ENCODE measurements at places on chromosomes 2 and 18.
A peak's percentile ranks its signal among the peaks of the same experiment; 100 is the strongest.

GRCh38 chr2:19026261-19026660 lies 332.2 kb downstream of the OSR1 start:
- no peak for DNase-seq

DNA sequence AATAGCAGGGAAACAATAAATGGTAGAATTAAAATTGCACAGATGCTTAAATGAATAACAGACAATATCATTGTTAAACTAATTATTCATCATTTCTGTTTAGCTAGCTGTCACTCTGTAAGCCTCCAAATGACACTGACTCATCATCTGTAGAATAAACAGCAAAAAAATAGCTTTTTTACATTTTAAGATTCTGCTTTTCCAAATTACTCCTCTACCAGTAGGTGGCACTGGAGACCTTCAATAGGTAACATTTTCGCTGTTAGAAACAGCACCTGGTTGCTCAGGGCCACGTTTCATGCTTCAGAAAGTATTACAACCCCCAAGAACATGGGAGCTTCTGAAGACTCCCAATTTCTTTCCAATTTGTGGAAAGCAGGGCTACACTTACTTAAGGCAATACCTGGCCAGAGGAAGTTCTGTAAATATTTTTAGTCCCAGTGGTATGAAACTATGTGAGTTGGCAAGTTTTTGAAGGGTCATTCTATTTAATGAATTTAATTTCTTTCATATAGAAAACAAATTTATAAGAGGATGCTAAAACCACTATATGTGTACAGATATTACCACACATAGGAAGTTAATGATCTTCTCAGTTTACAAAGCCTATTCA lies 45.4 kb downstream of the TTN start:
- no peak for DNase-seq

- no peak for DNase-seq
These were observed 37.7 kb downstream of the BCL11A start for GRCh38 chr2:60515721-60516226.

DNA sequence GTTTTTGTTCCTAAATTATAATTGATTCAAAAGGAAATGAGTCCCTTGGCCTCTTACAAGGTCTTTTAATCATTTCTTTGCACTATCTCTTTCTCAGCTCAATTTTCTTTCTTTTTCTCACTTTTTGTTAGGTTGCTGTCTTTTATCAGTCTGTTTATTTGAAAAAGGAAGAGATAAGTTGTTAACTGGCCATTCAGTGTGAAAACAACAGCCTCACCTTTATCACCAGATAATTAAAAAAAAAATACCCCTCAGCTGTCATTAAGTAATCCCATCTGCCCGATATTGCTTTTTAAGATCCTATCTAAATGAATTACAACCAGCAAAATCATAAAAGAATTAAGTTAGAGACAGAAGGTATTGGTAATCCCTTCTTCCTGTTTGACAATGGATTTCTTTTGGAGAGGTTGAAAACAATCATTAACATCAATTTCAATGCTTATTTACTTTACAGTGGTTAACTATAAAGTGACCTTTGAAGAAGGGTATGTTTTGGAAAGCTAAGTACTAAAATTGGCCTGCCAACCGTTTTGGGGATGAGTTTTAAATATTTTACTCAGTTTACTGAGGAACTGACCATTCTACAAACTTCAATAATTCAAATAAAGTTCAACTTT lies 104.9 kb downstream of the TGIF1 start:
- DNase-seq: no peak

GRCh38 chr18:48889115-48889941 lies 61.4 kb downstream of the SMAD7 start:
- DNase-seq: peak; percentile 26

GRCh38 chr2:96691022-96691612 lies 48.6 kb downstream of the FER1L5 start:
- no peak for DNase-seq

- no peak for DNase-seq
These were observed 6.9 kb downstream of the CEP68 start for GRCh38 chr2:65062843-65063825.

GRCh38 chr2:10395893-10396292 lies 52.2 kb downstream of the ODC1 start:
- no peak for DNase-seq

- no peak for DNase-seq
These were observed 94.9 kb downstream of the PIEZO2 start for GRCh38 chr18:11054497-11054896.

DNA sequence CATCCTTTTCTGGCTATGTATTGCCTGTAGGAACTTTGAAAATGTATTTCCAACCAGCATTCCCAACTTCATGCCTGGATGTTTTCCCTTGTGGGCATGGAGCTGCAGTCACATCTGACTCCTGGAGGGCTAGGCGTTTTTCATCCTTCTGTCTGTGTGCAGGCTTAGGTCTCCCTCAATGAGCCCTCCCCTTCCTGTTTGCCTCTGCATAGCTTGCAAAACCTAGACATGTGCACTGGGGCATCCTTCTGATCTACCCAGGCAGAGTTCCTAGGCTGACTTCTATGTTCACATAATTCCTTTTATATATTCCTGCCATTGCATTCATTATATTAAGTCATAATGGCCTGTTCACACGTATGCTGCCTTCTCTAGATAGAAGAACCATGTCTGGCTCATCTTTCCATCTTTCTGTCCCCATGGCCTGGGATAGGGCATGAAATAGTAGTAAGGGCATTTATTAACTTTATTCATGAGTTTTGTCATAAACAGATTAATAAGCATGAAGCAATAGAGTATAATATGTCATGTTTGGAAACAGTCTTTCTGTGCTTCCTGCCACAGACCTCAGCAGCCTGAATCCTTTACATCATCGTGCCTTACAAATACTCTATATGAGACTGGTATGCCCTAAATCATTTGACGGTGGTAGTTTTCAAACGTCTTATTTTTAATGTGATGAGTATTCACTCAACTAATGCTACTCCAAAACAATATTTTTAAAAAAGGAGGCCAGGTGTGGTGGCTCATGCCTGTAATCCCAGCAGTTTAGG lies 195.6 kb downstream of the TGIF1 start:
- no peak for DNase-seq

DNA sequence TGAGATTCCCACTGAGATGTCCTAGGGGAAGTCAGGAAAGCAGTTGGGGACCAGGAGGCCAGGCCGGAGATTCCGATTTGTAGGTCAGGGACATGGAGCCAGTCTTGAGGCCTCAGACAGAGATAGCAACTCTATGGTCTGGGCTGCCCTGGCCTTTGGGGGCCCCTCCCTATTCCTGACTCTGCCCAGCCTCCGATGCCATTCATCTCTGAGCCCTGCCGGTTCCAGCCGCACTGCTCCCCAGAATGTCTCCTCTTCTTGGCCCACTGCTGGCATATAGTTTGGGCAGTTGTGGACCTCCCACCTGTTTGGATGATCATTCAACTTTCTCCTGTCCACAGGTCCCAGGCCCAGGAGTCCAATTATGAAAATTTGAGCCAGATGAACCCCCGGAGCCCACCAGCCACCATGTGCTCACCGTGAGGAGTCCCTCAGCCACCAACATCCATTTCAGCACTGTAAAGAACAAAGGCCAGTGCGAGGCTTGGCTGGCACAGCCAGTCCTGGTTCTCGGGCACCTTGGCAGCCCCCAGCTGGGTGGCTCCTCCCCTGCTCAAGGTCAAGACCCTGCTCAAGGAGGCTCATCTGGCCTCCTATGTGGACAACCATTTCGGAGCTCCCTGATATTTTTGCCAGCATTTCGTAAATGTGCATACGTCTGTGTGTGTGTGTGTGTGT lies 16.4 kb downstream of the SIGLEC15 start:
- no peak for DNase-seq

DNA sequence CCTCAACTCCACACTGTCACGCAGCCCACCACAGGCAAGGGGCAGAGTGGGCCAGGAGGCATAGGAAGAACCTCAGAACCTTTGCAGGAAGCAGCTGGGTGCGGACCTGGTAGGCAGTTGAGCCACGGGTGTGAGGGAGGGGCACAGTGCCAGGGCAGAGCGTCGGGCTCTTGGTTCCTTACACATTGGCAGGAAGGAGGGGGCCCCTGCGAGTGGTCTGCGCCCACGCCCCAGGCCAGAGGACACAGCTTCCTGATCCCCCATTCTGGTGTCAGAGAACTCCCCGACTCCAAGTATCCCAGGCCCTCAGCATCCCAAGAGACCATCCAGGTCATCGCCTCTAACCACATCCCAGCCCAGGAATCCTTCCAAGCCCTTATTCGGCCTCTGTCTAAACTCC lies 61.5 kb downstream of the TNS1 start:
- DNase-seq: no peak

GRCh38 chr2:231602859-231603467 lies 10.3 kb downstream of the TEX44 start:
- no peak for DNase-seq

GRCh38 chr2:14577843-14578242 lies 54.7 kb upstream of the LRATD1 start:
- no peak for DNase-seq

DNA sequence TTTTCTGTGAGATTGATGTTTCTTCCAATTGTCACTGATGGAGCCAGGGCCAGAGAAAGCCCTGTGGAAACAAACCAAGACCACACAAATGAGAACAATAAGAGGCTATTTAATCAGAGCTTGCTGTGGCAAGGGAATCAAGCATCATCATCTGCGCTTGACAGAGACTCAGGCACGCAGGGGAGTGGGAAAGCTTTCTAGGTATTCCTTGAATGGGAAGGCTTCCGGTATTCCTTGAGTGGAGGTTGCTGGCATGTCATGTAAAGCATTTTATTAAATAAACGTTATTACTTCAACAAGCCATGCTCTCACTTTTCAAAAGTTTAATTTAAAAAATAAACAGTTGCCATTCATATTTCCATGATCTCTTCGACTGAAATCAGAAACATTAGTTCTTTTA lies 194.6 kb upstream of the SYT4 start:
- DNase-seq: no peak

- no peak for DNase-seq
These were observed 9.6 kb downstream of the CACNB4 start for GRCh38 chr2:152089238-152089637.

DNA sequence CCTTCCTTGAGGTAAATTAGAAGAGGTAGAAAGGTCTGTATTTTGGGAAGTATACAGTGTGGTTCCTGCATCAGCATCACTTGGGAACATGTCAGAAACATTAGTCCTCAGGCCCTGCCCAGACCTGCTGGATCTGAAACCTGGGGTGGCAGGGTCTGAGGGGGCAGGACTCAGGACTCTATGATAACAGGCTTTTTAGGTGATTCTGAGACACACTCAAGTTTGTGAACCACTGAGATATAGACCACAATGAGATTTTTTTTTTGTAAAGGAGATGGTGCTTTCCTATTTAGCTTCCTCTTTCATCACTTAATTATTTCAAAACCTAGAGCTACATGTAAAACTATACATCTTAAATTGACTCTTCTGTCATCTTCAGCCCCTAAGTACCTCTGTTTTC lies 262.7 kb upstream of the SPOPL start:
- DNase-seq: no peak

DNA sequence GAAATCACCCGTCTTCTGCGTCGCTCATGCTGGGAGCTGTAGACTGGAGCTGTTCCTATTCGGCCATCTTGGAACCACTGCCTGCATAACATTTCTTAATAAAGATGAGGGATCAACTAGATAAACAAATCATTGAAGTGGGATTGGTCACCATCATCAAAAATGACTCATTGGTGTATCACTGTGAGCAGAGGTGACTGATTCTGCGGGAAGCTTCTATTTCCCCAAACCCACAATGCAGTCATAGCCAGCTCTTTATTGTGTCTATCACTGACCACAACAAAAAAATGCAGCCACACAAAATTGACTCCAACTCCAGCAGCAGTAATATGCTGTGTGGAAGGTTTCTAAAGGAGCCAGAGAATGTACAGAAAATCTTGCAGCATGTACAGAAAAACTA lies 630.7 kb upstream of the HS6ST1 start:
- DNase-seq: no peak

- no peak for DNase-seq
These were observed 456.5 kb downstream of the METTL4 start for GRCh38 chr18:2114765-2115164.

GRCh38 chr2:68548396-68548795 lies 81.0 kb downstream of the APLF start:
- no peak for DNase-seq

GRCh38 chr2:46193356-46193755 lies 103.9 kb upstream of the EPAS1 start:
- DNase-seq: no peak

GRCh38 chr2:52775674-52776073 lies 991.9 kb upstream of the CHAC2 start:
- no peak for DNase-seq

DNA sequence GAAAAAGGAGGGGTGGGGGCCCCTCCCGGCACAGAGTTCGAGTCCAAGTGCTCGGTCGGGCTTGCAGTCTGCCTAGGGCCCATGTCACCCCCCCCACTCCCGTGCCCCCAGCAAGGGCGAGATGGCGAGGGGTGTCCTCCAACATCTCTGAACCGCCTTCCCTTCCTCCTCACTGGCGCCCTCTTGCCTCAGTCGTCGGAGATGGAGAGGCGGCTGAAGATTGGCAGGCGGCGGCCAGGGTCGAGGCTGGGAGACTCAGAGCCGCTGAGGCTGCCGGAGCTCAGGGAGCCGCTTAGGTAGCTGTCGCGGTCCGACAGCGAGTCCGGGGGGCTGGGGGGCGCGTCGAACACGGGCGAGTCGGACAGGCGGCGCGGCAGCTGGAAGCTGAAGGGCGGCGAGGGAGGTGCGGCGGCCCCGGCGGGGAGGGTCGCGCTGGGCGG lies 2.3 kb downstream of the ZFP36L2 start:
- DNase-seq: peak; percentile 72

GRCh38 chr2:205738117-205738968 lies 56.0 kb downstream of the NRP2 start:
- DNase-seq: no peak

DNA sequence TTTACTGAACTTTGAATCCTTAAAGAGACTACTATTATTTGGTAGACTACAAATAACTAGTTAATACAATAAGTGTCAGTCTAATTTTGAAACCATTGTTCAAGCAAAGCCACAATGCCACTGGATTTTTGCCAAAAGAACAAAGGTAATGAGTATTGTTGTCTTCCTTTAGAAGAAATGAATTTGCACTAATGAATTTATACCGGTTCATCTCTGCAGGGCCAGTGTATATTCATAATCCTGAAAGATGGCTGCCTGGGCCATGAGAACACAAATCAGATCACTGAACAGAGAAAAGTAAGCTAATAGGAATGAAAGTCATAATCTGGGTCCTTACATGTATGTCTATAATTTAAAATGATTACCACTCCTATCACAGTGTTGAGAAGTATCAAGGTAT lies 31.2 kb downstream of the GCFC2 start:
- DNase-seq: no peak

All from mucosa of gallbladder (tissue), 1 donor.